ENCODE measurements at places on chromosomes 1 and 21. TPM values are rescaled to one million over a fixed set of nuclear protein-coding genes. Genes with fewer than 3 reads are reported as not detected.

GRCh38 chr1:155694167-155694566 is 5.3 kb downstream of the DAP3 start:
- DNase-seq, result no peak

GRCh38 chr21:31553926-31554325 is 105.6 kb upstream of the SOD1 start:
- no peak for DNase-seq

GRCh38 chr21:35597750-35598339 is 462.5 kb downstream of the SETD4 start:
- no peak for DNase-seq

DNA sequence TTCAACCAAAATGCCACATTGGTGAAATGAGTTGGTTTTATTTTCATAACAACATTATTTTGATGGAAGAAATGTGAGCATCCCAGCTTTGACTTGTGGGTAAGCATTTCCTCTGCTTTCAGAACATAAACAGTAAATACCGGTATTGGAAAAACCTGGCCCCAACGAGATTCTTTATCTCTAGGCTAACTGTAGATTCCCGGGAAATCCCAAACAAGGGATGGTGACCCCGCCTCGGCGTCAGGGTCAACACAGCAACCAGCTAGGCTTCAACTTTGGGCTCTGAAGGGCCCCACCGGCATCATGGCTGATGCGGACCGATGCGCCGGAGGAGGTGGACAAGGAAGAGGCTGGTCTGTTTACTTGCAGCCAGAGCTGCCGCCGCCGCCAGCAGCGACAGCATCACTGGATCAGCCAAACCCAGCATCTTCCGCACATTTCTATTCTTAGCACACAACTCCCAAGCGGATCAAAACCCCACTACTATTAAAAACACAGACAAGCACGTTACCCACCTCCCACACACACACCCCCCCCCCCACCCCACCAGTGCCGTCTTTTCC is 1.1 kb downstream of the AKT3 start:
- DNase-seq, result peak; percentile 19

- no peak for DNase-seq
These were observed 56.2 kb upstream of the APP start for GRCh38 chr21:26226724-26227123.

LMOD1 gene
- total RNA-seq, result 0.17 TPM

BMP8B gene
- total RNA-seq, result 1.3 TPM

TRABD2B gene
- total RNA-seq, result 1.6 TPM

GRCh38 chr21:42668298-42668992 is 15.0 kb downstream of the PDE9A start:
- DNase-seq, result no peak

HFM1 gene
- total RNA-seq, result 0.35 TPM

DNA sequence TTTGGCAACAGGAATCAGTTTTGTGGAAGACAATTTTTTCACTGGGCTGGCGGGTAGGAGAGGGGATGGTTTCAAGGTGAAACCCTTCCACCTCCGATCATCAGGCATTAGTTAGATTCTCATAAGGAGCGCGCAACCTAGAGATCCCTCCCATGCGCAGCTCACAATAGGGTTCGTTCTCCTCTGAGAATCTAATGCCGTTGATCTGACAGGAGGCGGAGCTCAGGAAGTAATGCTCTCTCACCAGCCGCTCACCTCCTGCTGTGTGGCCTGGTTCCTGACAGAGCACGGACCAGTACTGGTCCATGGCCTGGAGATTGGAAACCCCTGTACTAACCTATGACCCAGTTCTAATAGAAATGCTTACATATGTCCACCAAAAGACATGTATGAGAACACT is 96.6 kb upstream of the KIAA1614 start:
- DNase-seq, result no peak

DNA sequence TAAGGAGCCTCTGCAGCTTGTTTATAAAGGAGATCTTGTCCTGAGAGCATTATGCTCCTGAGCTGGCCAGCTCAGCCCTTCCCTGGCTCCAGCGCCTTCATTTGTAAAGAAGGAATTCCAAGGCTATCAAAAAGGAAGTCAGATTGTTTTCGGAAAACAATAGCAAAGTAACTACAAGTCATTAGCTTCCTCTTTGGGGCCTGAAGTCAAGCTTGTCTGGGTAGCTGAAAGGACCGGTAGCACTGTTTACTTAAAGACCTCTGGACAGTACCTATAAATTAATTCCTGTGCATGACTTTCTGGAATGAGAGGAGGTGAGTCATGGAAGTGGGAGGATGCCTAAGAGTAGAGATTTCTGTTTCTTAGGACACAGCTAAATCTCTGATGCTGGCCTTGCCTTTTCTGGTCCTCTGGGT is 20.7 kb upstream of the GJA5 start:
- peak; percentile 89 for DNase-seq

DNA sequence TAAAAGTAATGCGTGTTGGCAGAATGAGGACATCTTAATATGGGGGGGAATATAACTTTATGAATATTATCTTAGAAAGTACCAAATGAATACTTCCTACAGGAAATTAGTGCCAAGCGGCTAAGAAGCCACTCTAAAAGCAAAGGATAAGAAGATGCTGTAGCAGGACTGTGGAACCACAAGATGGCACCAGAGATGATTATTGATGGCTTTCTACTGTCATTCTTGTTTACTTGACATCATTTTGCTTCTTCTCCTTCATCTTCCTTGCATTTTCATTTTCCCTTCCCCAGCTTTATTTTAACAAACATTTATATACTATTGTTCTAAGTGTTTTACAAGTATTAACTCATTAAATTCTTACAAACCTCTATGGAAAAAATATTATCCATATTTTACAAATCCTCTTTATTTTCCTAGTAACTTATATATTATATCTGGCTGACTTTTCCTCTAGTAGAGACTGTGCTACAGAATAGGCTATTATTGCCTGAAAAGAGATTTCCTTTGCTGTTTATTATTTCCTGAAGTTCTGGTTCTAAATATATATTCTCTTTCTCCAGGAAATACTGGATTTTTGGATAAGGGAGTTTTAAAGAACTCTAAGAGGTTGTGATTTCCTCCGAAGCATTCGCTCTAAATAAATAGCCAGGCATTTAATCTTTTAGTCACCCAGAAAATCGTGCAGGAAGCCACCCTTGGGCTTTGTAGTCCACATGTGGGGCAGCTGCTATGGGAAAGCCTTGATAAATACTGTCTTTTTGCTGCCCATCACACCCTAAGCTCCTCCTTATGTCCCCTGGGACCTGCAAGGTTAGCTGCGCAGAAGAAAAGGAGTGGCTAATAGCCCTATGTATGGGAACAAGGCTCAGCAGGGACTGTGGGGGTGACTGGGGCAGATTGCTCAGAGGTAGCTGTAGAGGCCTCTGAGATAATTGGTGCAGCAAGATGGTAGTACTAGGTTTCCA is 69.8 kb downstream of the TPR start:
- DNase-seq, result peak; percentile 42

SCNM1 gene
- 16.8 TPM for total RNA-seq

DNA sequence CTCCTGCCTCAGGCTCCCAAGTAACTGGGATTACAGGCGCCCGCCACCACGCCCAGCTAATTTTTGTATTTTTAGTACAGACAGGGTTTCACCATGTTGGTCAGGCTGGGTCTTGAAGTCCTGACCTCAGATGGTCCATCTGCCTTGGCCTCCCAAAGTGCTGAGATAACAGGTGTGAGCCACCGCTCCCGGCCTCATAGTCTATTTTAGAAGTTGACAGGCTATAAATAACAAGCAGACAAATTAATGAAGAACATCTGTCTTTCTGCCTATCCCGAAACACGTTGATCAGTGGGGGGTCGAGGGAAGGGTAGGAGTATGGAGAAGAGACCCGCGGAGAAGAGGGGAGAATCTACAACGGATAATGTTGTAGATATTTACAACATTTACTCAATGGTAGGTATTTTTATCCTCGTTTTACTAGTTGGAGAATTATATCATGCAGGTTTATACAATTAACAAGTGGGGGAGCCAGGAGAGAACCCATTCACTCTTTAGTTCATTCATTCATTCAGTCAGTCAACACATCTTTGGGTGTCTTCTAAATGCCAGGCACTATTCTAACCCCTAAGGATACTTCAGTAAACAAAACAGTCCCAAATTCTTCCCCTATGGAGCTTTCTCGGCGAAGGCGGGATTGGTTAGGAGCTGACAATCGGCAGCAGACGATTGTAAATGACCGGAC is 497 bp upstream of the IFNAR2 start:
- no peak for DNase-seq

DNA sequence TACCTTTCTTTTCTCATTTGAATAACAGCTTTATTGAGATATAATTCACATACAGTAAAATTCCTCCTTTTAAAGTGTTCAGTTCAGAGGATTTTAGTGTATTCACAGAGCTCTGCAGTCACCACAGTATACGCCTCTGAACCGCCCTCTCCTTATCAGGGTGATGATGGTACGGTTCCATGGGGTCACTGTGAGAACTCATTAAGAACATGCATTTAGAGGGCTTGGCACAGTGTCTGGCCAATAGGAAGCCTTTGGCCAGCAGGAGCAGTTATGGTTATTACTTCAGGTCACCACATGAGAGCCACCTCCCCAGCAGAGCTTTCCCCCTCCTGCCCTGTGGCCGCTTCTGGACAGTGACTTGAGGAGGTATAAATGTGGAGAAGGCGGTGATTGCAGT is 27.3 kb downstream of the KCNQ4 start:
- DNase-seq, result no peak

DNA sequence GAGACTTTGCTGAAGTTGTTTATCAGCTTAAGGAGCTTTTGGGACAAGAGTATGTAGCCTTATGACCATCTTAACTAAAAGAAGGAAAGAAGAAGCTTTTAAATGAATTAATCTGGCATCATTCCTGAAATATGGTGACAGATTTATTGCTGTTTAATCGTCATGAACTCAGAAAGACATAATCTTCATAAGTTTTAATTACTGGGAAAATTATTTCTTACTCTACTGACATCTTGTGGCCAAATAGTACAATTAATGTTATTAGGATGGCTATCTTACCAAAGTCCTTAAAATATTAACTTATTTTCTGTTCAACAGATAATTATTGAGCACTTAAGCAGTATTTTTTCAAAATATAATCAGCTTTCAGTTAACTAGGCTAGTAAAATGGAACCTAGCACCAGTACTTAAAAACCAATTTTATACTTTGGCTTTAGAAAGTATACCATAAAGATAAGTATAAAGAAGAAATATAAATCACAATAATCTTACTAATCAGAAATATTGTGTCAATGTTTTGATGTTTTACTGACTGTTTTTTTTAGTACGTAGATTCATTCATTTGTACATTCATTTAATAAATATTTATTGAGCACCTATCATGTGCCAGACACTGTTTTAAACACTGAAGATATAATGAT is 34.7 kb upstream of the GPR25 start:
- peak; percentile 40 for DNase-seq

S100A11 gene
- total RNA-seq, result 57.5 TPM

CD1B gene
- not detected for total RNA-seq

UBXN10 gene
- total RNA-seq, result 2.8 TPM

DNA sequence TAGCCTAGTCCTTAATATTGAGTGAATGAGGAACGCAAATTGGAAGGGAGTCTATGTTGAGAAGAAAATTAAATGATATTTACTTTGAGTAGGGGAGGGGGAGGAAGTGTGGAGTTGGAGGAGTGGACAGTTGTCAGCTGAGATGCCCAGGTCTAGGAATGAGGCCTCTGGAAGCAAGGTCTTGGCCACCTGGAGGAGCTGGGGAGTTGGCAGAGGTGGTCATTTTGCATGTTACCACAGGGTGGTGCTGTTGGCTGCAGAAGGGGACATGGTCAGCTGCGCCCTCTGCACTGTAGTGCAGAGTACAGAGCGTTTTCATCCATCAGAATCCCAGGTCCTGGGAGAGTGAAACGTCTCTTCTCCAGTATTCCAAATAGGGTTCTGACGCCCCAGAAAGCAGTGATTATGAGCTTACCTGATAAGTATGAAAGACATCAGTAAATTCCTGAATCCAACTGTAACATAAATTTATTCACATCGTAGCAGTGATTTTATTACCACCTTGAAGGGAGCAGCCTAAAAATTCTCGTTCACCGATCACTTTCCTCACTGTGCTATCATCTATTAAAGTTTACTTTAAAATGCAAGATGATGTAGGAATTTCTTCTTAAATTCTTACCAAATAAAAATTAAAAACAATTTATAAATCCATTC is 13.8 kb downstream of the PARK7 start:
- peak; percentile 73 for DNase-seq

- DNase-seq, result no peak
These were observed 19.2 kb upstream of the UBR4 start for GRCh38 chr1:19229229-19229628.

- DNase-seq, result no peak
These were observed 8.4 kb downstream of the IFNAR2 start for GRCh38 chr21:33238146-33238545.

GRCh38 chr1:10399444-10399941 is 629 bp downstream of the PGD start:
- DNase-seq, result peak; percentile 26
